ENCODE measurements at places on chromosomes 5 and 9.

- no peak for DNase-seq
Observed at GRCh38 chr5:172093559-172093958, 87.1 kb upstream of the FBXW11 start.

DNA sequence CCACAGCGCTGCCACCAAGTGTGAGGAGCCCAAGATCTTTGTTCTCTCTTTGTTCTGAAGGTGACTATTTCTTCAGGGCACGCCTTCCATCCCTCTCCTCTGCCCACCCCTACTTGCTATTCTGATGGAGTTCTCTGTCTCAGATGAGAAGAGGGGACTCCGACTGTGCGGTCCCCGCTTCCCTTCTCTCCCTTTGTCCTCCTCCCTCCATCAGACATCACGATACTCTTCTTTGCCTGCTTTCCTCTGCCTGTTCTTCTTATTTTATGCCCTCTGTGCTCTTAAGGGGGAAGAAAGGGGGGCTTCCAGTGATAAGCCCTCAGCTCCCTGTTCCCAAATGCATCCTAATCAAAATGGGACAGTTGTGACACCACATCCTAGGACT is 307.8 kb downstream of the RAB3C start:
- DNase-seq: no peak

DNA sequence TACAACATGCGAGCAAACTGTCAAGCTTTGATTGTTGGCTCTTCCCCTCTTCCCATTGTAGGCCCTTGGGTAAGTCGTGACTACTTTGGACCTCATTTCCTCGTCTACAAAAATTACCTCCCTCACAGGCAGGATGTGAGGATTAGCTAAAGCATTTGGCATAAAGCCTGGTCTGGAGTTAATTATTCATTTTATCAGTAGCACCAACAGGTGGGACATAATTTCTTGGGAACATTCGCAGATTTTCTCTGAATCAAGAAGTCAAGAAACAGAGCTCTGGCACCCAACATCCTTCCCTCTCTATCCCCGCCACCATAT is 39.9 kb upstream of the SEMA6A start:
- DNase-seq: no peak

GRCh38 chr5:94782383-94782782 is 163.9 kb downstream of the SLF1 start:
- DNase-seq: no peak
